ENCODE measurements at places on chromosomes 6 and 20.

DNA sequence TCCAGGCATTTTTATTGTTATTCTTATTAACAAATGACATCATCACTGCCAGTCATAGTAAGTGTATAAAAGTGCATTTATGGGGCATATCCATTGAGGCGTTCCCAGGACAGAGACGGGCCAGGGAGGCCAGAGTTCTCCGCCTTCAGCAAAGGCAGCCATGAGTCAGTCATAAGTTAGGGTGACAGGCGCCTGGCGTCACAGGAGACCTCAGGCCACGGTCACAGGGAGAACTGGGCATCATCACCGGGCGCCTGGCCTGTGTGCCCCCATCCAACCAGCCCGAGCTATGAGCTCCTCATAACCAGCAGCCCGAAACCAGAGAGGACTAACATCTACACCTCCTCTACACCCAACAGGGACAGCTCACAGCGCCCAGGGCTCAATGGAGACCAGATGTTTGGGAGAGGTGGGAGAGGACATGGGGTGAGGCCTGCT is 259.2 kb downstream of the DLL1 start:
- no peak for DNase-seq

GRCh38 chr6:132548746-132549463 is 3.6 kb upstream of the TAAR8 start:
- no peak for DNase-seq

DNA sequence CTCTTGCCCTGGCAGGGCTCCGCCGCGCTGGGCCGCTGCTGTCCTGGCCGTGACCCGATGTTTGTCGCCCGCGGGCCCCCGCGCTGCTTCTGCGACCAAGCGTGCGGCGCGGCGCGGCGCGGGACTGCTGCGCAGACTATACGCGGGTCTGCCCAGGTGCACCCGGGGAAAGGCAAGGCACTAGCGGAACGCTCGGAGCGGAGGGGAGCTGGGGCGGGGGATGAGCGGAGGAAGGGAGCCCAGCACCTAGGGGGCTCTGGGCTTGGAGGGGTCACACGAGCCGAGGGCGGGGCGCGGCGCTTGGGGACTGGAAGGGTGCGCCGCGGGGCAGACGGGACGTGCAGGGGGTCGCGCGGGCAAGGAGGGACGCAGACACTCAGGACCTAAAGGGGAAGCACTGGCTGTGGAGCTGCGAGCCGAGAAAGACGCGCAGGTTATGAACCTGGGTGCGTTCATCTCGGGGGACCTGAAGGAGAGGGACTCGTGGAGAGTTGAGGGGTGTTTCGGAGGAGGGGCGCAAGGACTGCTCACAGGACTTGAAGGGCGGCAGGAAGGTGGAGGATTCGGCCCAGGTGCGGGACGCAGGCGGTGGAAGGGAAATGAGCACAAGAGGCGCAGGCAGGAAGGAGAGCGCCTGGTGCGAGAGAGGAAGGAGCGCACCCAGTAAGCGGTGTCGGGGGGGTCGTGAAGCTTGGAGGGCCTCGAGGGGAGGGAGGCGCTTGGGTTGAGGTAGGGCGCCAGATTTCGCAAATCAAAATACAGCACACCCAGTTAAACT is 40.8 kb upstream of the ZNFX1 start:
- DNase-seq: no peak

- DNase-seq: no peak
These were observed 24.5 kb downstream of the MAP7 start for GRCh38 chr6:136525586-136526195.

DNA sequence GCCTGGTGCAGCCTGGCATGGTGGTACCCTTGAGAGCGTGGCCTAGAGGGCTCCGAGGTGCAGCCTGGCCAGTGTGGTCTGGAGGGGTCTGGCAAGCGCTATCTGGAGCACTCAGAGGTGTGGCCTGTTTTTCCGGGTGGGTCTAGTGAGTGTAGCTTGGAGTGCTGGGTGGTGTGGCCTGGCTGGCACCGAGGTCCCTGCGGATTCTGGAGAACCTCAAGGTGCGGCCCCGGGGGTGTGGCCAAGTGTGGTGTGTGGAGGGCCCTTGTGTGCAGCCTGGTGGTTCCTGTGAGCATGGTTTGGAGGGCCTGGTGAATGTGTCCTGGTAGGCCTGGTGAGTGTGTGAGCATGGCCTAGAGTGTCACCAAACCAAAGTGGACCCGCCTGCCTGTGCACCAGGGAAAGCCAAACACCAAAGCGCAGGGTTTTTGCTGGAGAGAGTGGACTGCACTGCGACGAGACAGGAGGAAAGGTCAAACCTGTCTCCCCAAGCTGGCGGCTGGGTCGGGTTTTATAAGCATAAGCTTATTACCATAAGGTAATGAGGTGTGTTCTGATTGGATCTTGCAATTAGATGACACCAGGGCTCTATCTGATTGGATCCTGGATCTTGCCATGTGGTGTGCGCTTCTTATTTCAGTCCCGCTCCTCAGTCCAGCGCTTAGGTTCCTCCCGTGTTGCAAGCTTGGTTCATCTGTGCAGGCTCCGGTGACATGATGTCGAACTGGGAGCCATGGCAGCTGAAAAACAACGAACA is 35.7 kb downstream of the IGF2R start:
- no peak for DNase-seq

DNA sequence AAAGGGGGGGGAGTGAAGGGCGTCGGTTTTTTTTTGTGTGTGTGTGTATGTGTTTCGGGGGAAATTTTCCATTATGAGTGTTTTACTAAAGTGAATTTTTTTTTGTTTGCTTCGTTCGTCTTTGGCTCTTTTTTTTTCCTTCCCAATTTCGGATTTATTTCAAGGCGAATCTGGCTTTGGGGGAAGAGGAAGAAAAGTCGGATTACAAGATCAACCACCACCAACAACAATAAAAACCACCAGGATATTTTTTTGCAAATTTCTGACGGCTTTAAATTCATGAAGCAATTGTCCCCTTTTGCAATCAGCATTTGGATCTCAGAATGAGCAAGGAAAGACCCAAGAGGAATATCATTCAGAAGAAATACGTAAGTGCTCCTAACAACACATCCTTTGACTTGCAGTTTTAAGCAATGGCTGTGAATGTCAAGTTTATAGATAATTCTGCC is 372 bp downstream of the JARID2 start:
- no peak for DNase-seq

GRCh38 chr6:108635505-108636226 is 74.9 kb downstream of the FOXO3 start:
- DNase-seq: no peak

DNA sequence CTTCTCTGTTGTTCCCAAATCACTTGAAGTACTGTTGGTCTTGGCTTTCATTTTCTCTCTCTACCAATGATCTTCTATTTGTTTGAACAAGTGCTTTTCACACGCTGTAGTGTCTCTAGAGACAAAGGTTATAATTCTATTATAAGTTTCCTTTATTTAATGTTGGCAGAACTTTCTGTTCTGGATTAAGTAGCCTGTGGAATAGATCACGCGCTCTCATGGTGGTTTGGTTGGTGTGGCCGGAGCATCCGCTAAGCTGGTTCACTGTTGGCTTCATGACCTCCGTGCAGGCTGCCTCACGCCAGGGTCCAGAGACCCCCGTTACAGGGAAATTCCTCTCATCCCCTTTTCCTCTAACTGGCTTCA is 30.9 kb upstream of the KIF25 start:
- DNase-seq: no peak

GRCh38 chr6:9628819-9629218 is 786.1 kb downstream of the TFAP2A start:
- no peak for DNase-seq

DNA sequence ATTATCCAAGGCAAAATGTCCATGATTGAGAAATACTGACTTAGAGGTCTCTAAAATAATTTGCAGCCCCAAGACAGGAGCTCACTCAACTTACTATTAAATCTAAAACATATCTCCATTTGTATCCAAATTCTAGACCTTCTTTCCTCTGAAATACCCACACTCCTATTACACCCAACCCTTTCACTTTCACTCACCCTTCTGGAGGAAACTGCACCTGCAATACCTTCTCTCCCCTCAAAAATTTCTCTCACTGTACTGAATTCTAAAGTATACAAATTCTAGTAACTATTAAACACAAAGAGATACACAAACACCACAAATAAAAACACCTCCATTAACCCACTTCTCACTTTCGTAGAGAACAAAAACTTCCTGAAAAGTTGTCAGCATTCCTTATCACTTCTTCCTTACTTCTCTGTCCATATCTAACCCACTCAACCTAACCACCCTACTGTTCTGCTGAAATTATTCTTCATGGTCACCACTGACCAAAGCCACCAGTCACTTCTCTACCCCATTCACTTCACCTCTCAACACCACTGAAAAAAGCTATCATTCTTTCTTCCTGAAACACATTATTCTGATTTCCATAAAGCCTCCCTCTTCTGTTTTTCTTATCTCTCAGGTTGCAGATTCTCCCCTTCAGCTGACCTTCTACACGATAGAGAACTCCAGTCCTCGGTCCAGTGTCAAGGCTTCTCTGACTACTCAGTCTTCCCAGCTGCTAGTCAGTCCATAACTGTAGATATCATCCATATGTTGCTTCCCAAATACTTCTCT is 12.0 kb downstream of the LMBRD1 start:
- DNase-seq: no peak

DNA sequence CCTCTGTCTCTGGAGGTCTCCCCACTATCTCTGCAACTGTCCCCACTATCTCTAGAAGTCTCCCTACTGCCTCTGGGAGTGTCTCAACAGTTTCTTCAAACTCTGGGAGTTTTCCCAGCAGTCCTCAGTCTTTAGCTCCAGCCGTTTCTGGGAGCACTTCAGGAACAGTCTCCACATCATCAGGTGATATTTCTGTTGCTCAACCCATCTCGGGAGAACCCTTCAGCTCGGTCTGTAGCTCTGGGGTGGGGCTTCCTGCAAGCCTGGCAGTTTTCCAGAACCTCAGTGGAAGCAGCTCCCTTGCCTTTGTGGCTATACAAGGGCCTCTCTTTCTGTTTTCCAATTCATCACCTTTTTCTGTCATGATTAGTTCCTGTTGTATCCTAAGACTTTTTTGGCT is 3.0 kb upstream of the SFTA2 start:
- DNase-seq: no peak

DNA sequence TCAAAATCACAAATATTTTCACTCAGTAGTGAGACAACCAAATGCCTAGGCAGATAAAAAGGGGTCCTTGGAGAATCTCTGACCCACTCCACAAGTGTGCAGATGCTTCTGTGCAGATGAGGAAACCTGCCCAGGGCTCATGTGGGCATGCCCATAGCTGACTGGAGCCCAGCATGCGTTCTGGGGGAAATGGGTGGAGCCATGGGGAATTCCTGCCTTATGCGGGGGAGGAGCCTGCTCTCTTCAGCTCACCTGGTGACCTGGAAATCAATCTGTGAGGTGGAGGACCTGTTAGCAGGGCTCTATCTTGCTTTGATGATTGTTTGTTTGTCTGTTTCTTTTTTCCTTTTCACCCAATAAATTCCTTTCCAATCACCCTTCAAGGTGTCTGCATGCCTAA is 23.4 kb upstream of the PLN start:
- DNase-seq: no peak

GRCh38 chr6:70717038-70717801 is 49.5 kb downstream of the SMAP1 start:
- no peak for DNase-seq

- DNase-seq: no peak
These were observed 525.3 kb upstream of the HTR1E start for GRCh38 chr6:86412057-86412456.

DNA sequence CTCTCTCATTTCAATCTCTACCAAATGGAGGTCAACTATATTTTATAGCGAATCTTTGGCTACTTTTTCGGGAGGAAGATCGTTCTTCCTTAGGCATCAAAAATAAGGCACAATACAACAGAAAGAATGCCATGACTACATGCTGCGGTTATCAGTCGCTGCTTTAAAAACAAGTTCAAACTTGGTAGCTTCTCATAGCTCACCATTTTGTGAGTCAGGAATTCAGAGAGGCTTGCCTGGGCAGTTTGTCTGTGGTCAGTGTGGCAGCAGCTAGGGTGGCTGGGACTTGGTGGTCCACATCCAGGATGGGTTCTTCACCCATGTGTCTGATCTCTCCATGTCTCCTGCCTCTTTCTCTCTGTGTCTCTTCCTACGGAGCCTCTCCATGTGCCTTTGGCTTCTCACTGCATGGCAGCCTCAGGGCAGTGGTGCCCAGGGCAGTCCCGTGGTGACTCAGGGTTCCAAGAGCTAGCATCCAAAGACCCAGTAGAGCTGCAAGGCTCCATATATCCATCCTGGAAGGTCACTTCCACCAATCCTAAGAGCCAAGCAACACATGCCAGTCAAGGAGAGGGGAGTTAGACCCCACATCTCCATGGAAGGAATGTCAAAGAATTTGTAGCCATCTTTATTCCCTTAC is 10.4 kb downstream of the SCML4 start:
- DNase-seq: no peak

DNA sequence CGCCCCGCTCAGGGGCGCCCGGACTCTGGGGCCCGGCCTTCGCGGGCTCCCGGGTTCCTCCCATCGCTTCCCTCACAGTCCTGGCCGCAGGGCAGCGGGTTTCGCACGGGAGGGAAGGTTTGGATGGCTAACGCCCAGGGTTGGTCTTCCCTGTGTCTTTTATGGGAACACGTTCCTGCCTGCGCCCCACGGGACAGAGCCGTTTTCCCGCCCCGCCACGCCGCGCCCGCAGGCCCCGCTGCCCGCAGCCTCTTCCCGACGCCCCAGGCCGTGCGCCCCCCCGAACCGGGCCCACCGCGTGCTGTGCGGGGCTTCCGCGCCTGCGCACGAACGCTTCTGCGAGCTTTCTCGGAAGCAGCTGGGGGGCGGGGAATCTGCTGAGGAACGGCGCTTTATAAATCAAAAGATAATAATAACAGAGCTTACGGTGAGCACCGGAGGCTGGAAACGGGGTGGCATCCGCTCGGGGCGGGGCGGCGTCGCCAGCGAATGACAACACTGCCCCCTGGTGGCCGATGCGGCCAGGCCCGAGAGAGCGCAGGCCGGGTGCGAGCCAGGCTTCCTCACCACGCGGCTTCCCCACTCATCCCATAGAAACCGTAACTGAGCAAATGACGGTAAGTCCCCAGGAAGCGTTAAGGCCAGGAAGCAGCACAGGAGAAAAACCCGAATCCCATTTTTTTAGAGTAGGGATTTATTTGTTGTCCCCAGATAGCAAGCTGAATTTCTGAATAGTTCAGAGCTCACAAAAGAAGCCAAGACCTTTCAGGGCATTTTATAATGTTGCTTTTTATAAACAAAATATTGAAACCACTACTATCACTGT is 116.4 kb downstream of the MYLK4 start:
- no peak for DNase-seq

- DNase-seq: no peak
These were observed 64.3 kb upstream of the UNC93A start for GRCh38 chr6:167226791-167227190.

GRCh38 chr6:83431545-83432155 is 799 bp upstream of the ME1 start:
- no peak for DNase-seq

- DNase-seq: no peak
These were observed 111.6 kb downstream of the SYCP2 start for GRCh38 chr20:59821788-59822187.
